Activated CD4-positive, alpha-beta T cell treated with anti-CD3 and anti-CD28 coated beads, Interleukin-2, amount 50 U/mL, for 1 hour (primary cell): ENCODE measurements at places on chromosomes 1 and 21.

DNA sequence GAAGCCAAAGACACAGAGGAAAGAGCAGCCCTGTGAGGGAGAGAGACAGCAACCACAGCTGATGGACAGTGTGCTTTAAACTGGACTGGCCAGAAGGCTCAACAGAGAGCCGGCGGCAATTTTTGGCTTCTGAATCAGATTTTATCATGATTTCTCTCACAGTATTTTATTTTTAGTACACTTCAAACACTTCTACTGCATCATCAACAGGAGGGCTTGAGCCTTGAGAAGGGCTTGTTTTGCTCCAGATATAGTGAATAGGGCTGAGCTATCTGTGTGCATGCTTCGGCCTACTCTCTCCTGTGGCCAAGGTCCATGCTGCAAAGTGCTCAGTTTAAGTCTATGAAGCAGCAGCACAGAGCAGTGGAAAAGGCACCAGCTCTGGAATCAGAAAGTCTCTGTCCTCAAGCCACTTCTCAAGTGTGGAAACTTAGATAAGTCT, 33.3 kb downstream of the ADCY10 start:
- DNase-seq: no peak

DNA sequence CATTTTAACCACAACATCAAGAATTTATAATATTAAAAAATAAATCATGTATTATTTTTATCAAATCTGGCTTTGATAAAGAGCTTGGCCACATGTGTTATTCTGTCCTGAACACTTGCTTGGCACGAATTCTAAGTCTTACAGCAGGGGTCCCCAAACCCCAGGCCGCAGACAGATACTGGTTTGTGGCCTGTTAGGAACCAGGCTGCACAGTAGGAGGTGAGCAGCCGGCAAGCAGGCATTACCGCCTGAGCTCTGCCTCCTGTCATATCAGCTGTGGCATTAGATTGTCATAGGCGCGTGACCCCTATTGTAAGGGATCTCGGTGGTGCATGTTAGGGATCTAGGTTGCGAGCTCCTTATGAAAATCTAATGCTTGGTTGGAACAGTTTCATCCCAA, 127.6 kb upstream of the IVNS1ABP start:
- DNase-seq: no peak

GRCh38 chr1:35452106-35452774, 105.0 kb downstream of the KIAA0319L start:
- no peak for DNase-seq

DNA sequence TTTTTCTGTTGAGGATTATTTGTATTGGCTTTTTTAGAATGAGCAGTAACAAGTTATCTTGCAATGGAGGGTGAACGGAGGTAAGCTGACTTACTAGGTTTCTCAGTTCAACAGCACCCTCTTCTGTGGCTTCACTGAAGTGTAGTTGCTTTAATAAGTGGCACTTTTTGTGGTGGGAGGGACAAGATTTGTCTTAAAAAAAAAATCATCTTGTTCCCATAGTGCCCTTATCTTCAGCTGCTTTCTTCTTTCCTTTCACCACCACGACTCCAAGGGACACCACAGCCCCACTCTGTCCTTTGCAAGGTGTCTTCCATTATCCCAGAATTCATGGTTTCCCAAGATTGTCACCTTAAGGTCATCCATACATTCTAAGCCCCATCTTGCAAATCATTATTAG, 92.9 kb downstream of the PIGK start:
- no peak for DNase-seq

GRCh38 chr1:17011439-17012307, at the start of gene ATP13A2:
TSS of gene ATP13A2 (minus strand) at chr1:17011928. CDS start at chr1:17011738, 190 bp downstream.
- DNase-seq: peak; percentile 79

DNA sequence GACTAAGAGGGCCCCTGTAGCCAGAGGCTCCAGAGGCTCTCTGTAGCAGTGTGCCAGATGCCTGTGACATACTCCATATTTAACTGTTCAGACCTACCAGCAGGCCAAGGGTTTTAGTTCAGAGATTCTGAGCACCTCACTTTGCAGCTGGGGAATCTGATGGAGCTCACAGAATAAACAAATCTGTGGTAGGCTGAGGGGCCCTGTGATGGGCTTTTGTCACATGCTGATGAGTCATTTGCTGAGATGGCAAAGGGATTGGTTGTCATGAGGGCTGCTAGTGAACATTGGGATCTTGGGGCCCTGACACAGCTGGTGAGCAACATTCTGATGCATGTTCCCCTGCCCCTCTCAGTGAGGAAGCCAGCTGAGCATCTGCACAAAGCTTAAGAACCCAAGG, 482.2 kb downstream of the CAMTA1 start:
- no peak for DNase-seq

DNA sequence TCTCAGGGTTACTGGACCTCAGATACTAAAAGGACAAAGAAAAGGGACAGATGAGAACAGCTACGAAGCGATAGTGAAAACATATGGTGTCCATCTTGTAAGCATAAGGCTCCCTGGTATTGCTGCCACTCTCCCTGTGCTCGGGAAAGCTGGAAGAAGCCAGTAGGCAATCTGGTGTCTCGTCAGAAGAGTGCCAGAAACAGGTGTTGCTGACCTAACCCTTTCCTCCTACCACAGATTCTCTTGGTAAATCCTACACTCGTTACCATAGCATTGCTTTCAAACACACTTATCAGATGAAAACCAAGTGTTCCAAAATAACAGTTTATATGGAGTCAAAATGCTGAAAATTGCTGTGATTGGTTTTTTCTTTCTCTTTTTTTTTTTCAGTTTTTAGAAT, 146.3 kb downstream of the NRIP1 start:
- DNase-seq: no peak

DNA sequence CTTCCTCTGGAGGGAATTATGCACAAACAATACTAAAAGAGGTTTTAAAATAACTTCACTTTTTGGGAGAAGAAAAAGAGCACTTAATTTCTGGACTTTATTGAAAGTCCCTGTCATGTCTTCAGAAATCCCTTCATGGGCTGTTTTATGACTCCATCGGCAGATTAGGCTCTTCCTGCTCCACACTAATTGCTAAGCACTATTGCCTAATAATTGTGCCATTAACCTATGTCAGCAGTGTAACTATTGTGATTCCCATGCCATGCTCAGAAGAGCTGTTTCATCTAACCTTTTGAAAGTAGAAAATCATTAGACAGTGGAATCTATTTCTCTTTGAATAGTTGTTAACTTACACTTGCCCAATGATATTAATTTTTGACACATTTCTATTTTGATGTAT, 489.3 kb upstream of the RUNX1 start:
- no peak for DNase-seq
